ENCODE measurements at places on chromosomes 2 and 18.

DNA sequence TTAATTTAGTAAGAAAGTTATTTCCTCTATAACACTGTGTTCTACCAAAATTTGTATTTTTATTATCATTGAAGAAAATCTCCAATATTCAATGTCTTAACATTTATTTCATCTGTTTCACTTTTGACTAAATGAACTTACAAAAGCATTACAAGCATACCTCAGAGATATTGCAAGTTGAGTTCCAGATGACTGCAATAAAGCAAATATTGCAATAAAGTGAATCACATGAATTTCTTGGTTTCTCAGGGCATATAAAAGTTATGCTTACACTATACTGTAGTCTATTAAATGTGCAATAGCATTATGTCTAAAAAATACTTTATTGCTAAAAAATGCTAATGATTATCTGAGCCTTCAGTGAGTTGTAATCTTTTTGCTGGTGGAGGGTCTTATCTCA is 78.3 kb downstream of the TTC32 start:
- DNase-seq = no peak

GRCh38 chr18:79988071-79988450 is 302 bp downstream of the TXNL4A start:
- DNase-seq = peak; percentile 12

DNA sequence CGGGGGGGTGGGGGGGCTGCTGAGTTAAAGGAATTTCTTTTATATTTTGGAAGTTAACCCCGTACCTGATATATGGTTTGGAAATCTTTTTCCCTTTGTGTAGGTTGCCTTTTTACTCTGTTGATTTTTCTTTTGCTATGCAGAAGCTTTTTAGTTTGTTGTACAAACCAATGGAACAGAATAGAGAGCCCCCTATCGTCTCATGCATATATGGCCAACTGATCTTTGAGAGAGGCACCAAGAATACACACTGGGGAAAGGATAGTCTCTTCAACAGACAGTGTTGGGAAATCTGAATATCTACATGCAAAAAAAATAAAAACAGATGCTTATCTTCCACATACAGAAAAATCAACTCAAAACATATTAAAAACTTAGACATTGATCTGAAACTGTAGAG is 647.8 kb upstream of the KLHL29 start:
- DNase-seq = no peak

- no peak for DNase-seq
Measured at GRCh38 chr2:239039479-239039861, 191.6 kb downstream of the TWIST2 start.

DNA sequence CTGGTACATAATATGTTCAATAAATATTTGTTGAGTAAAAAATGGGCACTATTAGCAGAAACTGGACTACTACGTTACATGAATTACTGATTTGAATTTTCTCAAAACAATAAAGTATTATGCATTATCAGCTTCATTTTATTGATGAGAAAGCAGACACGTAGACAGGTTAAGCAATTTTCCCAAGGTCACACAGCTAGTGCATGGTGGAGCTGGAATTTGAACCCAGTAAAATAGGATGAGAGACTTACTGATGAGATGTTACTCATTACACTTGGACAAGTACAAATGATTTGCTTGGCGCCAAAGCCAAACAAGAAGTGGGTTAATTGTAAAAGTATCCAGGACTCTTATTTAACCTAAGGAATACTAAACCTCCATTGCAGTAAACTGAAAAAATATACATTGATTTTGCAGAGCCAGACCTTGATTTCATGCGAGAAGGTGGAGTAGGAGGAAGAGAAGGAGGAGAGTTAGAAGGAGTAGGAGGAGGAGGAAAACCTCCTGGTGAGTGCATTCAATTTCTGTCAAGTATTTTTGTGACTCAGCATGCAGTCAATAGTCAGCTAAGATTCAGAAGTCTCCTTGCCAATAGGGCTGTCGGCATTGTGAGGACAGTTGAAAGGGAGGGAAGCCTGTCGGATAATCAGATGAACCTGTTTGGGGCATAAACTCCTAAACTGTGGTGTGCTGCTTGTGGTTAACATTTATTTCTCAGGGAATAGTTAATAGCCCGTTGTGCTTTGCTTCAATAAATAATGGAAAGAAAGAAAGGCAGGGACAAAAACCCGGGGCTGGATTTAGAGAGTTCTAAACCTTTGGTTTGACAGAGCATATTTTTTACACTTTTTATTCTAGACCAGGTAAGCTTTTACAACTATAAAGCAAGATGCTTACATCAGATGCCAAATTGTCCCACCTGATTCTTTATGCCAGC is 77.0 kb upstream of the TACR1 start:
- DNase-seq = no peak

DNA sequence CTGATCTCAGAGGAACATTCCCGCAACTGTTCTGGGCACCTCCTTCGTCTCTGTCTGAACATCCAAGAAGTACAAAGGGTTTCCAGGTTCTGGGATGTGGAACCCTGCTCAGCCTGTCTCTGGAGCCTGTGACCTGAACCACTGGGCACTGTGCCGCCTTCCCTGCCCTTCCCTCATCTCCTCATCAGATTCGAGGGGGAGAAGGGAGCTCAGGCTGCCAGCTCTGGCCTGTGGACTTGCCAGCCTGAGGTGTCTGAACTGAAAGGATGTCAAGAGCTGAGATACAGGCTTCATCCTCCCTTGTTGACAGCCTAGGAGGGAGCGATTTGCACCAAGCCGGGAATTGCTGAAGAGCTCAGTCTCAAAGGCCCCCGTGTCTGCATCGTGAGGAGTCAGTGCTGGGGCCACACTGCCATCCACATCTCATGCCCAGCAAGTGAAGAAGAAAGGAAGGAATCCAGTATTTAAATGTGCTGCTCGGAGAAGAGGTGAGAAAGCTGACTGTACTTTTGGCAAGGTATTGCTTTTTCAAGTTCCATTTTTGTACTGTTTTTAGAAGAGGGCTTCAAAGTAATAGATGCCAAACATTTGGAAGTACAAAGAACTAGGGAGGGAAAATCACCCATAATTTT is 12.6 kb downstream of the NEU2 start:
- no peak for DNase-seq

DNA sequence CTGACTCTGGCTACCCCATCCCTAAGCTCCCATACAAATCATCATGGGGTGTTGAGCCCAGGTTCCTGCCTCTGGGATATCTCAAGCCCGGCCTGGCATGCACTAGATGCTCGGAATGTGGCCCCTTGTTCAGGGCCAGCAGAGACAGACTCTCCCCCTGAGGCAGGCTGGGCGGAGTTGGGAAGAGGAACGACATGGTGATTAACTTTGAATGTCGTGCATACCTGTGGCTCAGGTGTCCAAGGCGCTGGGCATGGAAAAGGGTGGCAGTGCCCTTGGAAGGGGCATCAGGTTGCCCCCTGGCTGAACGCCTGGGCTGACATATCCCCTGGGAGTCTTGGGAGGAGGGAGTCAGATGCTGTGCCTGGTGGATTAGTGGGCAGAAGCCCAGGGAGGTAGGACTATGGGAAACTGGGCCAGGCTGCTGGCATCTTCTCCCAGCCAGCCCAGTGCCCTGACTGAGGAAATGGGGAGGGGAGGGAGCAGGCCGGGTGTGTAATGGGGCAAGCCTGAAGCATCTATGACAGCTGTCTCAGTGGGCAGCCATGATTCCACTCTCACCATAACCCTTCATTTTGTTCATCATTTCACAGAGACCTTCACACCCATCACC is 57.8 kb upstream of the OTOF start:
- DNase-seq = no peak

DNA sequence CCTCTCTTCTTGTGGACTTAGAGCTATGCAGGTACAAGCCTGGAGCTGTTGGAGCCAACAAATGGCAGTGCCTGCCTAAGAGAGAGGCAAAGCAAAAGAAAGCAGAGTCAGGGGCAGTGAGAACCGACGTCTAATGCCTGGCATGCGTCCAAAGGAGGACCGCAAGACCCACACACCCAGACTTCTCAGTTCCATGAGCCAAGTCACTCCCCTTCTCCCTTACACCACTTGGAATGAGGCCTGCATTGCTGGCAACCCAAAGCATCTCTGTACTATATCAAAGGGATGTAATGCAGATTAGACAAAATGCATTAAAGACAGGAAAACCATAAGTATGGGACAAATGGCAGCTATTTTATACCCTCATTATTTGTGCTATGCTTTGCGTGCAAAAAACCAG is 49.9 kb upstream of the RNU4ATAC start:
- no peak for DNase-seq

DNA sequence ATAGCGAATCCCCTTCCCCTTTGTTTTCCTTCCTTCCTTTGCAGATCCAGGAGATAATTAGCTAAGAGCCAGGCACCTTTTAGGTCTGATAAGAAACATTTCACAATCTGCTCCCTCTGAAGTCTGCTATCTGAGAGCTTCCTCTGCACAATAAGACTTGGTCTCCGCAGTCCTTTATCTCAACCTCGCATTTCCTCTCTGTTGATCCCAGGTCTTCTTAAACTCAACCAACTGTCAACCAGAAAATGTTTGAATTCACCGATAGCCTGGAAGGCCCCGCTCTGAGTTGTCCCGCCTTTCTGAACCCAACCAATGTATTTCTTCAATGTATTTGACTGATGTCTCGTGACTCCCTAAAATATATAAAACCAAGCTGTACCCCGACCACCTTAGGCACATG is 78.4 kb upstream of the CTDP1 start:
- DNase-seq = no peak

GRCh38 chr2:195451160-195451559 is 205.9 kb upstream of the SLC39A10 start:
- DNase-seq = no peak

- DNase-seq = no peak
Measured at GRCh38 chr2:180761224-180761623, 219.2 kb upstream of the UBE2E3 start.

GRCh38 chr2:43067254-43068040 is 159.0 kb downstream of the ZFP36L2 start:
- no peak for DNase-seq

- DNase-seq = no peak
Measured at GRCh38 chr2:236712304-236712703, 142.7 kb downstream of the ACKR3 start.

GRCh38 chr18:49934457-49934856 is 121.1 kb upstream of the ACAA2 start:
- DNase-seq = no peak

DNA sequence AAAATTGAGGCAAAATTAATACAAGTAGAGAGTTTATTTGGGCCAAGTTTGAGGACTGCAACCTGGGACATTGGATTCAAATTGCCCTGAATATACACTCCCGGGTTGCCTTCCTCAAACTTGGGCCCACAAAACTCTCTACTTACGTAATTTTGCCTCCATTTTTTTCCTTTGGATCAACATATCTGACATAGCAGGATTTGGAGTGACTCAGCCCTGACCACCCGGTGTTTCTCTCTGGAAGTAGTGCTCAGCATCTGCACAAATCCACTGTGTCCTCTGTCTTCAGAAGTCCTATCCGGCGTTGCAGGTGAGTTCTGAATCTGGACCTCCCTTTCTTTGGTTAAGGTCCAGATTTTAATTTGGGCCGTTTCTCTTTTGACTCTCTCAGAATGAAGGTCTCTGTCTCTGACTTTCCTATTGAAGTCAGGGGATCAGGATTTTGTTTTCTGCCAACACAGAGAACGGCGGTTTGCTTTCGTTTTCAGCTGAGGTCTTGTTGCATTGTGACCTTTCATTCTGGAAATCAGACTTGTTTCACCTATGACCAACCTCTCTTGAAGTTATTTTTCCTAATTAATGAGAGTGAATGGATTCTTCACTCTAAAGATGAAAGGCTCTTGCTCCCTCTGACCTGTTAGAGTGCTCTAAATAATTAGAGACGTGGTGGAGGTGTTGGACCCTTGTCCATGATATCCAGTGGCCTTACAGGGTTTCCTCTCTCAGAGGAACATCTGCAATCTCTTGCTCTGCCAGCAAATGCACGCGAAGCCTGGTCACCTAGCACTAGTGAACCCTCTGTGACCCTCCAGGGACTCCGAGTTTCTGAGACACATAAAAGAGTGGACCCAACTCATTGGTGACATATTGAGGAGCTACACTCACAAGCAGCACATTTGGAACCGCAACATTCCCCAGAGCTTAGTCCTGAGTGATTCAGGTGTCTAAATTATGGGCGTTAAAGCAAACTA is 13.6 kb downstream of the TCF23 start:
- no peak for DNase-seq

- DNase-seq = no peak
Measured at GRCh38 chr2:134623796-134624195, 95.0 kb downstream of the TMEM163 start.

- no peak for DNase-seq
Measured at GRCh38 chr18:8800876-8801262, 95.5 kb downstream of the MTCL1 start.

- DNase-seq = no peak
Measured at GRCh38 chr2:229873123-229873581, 48.7 kb downstream of the TRIP12 start.

DNA sequence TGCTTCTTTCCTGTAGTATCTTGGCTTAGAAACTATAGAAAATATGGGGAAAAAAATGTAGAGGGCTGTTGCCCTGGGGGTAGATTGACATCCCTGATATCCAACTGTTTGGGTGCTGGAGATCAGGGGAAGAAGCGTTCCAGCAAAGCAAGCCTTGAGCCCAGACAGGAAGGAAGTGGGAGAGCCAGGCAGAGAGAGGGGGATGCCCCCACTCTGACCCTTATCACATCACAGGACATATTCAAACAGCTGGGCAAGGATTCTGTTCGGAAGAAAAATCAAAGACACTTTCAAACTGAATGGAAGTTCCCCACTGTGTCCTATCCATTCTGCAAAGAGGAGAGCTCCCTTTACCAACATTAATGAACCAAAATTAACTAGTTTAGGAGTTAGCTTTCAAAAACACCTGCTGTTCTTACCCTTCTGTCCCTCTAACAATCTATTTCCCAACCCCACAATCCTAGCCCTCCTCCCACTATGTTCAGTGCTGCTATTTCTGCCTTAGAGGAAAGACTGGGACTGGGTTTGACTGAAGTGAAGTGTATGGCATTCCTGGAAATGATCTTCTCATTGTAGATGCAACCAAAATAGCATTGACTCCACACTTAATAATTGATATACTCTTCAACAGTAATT is 16.9 kb upstream of the KCNG3 start:
- DNase-seq = no peak

DNA sequence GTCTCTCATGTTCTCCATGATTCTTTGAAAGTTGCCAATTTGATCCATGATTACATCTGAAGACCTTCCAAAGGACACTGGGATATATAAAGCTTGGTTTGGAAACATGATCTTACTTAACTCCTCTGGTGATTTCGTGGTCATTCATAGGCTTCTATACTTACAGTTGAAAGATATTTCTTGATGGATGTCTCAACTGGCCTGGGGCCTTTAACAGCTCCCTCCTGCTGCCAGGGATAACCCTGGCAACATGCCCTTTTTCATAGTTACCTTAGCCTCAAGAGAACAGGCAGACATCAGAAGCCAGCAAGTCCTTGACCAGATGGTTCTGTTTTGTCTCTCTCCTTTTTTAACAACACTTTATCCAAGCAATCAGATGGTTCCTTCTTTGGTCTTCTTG is 23.5 kb upstream of the MFF start:
- no peak for DNase-seq

Measured in NCI-H2081 treated with DMSO at 0.1 percent for 48 hours (cell line).